Activated CD4-positive, alpha-beta T cell treated with anti-CD3 and anti-CD28 coated beads for 36 hours (primary cell): ENCODE measurements at places on chromosomes 3 and 15.
A peak's percentile ranks its signal among the peaks of the same experiment; 100 is the strongest.

DNA sequence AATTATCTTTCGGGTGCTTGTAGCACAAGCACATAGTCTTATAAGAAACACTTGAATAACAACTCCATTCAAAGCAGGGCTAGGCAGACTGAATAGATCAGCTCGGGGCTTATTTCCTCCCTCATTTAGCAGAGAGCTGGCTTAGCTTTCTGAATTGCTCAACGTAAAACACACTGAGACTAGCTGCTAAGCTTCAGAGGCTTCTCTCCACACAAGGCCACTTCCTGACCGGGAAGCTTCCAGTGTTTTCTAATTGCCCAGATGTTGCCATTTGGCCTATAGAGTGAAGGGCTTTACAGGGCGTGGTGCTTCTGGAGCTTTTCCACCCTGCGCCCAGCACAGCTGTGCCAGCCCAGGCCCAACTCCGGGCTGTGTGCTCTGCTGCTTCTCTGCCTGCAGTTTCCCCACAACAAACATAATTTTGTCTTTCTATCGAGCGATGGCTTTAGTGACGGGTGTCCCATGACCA is 16.6 kb downstream of the FAM240A start:
- DNase-seq, result no peak

DNA sequence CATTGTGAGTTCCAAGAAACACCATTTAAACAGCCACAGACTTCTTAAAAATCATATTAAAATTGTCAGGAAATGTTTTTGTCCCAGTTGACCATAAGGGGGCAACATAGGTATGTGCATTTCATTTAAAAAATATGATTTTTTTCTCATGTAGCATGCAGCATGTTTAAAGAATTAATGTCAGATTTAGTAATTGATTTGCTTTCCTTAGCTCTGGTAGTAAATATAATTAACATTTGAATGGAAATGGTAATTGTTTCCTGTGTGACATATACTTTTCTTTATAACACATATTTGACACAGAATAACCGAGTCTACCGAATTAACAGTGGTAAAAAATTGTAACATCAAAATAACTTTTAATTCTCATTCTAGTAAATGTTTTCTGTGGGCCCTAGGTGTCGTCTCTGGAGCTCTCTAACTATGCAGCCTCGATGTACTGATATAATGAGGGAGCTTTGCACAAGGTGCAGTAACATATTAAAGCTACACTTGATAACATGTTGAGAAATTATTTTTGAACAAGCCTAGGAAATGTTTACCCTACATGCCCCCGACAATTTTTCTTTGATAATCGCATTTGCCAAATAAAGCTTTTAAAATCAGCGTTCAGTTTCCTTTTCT is 34.9 kb downstream of the NXPE3 start:
- DNase-seq, result no peak

DNA sequence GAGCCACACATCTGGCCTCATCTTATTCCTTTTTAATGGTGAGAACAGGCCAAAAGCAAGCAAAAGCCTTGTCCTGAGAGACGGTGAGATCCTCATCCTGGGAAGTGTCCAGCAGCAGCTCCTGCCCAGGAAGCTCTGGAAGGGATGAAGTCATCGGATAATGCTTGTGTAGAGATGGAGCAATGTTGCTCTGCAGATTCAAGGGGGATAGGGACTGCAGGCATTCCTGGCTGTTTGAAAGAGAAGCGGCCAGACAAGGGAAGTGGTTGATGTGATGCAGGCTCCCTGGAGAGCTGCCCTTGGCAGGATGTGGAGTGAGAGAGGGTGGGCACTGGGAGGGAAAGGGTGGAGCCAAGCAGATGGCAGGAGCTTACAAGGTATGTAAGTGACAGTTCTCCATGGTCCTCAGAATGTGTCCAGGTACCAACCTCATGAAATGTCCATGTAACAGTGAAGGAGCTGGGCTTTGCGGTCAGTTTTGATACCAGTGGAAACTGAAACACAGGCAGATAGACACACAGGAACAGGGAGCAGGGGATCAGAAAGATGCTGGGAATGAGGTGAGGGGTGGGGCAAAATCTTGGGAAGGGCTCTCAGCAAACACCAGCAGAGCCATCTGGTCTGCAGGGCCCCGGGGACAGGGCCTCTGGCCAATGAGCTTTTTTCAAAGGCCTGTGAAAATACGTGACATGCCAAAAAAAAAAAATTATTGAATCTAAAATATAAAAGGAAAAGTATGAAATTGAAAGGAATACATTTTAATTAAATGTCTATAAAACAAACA is 32.2 kb upstream of the LACTB start:
- DNase-seq, result no peak

- no peak for DNase-seq
Measured at GRCh38 chr3:8895829-8896228, 67.4 kb downstream of the RAD18 start.

GRCh38 chr3:81173514-81173913 is 587.9 kb downstream of the GBE1 start:
- DNase-seq, result no peak

- DNase-seq, result no peak
Measured at GRCh38 chr15:87973501-87974215, 282.9 kb downstream of the NTRK3 start.

DNA sequence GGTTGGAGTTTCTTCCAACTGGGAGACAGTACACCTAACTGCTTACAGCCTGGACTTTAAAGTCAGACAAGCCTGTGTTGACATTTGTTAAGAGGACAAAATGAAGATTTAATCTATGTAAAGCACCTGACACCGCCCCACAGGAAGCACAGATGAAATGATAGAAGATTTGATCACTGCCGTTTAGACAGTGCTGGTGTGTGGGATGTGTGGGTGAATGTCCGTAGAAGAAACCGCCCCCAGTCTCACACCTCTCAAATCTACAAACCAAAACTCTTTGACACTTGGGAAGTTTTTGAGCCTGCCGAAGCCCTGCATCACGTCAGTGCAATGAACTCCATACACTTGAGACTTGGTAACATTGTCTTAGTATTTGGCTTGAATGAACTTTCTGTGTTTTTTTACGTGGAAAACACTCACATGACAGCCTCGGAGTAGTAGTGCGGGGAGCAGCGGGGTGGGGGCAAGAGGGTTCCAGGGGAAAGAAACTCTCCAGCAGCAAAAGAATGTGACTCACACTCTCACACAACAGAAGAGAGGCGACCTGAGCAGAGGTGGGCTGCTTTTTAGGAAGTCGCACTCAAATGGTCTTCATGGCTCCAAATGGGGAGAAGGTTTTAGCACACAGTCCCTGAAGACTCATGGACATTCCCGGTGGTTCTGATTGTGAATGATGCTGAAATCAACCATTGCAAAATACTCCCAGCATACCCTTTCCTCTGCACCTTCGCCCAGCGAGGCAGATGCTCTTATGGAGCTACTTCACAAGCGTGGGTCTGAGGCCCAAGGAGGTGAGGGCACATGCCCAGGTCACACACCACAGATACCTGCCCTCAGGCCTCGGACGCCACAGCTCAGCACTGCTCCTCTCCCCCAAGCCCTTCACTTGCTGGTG is 79.2 kb downstream of the SRGAP3 start:
- peak; percentile 46 for DNase-seq

- no peak for DNase-seq
Measured at GRCh38 chr3:187131981-187132380, 7.3 kb downstream of the RPL39L start.

DNA sequence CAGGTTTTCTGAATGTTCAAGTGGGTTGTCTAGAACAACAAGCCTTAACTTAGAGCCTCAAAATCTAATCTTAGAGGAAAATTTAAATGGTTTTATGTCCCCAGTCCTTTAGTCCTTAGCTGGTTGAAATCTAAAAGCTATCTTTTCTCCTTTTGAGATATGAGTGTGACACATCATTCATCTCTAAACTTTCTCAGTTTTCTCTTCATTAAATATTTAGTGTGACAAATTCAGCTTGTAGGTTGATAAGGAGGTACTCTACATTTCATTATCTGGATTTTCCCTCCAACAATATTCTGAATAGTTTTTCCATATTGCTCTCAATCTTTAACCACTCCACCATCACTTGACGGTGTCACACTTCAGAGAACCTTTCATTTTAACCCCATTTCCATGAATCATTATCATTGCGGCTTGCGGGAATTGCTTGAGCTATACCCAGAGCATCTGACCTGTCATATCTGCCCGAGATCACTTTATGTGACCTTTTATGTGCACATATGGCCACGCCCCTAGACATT is 16.1 kb upstream of the ATP8B4 start:
- peak; percentile 80 for DNase-seq

DNA sequence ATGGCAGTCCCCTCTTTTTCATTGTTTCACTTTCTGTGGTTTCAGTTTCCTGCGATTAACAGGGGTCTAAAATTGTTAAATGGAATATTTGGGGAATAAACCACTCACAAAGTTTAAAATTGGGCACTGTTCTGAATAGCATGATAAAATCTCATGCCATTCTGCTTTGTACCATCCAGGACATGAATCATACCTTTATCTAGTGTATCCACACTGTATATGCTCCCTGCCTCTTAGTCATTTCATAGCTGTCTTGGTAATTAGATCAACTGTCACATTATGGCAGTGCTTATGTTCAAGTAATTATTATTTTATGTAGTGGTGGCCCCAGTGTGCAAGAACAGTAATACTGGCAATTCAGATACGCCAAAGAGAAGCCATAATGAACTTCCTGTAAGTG is 734.5 kb downstream of the ZPLD1 start:
- no peak for DNase-seq

GRCh38 chr15:83166830-83167229 is 40.8 kb downstream of the HDGFL3 start:
- DNase-seq, result no peak

DNA sequence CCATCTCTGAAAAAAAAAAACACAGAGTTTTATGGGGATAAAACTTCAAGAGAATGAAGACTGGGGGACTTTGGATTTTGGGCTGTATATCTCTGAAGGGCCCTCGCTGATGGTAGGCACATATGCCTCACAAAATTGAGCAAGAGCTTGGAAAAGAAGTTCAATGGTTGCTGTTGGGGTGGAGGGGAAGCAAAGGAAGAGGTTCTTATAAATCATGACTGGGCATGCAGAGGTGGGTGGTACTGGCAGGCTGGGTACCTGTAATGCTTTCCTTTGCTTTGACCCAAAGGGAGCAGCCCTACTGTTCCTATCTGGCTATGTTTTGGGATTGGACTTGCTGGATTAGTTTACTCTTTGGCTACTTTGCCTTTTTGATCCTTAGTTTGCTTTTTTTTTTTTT is 6.0 kb upstream of the RTP1 start:
- DNase-seq, result no peak

DNA sequence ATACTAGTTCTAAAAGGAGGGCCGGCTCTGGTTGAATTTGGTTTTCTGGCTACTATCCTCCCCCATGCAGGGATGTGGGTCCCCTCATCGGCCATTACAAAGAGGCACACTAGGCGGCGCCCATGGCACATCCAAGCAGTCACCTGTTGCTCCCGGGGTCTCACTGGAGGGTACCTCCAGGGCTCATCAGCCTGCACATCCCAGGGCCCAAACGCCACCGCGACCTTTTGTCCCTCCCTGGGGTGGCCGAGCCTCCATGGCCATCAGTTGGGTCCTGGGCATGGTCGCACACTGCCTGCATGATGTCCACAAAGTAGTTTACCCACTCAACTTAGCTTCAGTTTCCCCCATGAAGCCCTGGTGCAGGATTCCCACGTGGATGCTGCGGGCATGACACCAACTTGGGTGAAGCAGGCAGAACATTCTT is 28.3 kb downstream of the IDH3A start:
- DNase-seq, result peak; percentile 68

GRCh38 chr3:8254489-8254888 is 247.1 kb upstream of the LMCD1 start:
- DNase-seq, result no peak
